ENCODE measurements at places on chromosomes 7 and 10.
A peak's percentile ranks its signal among the peaks of the same experiment; 100 is the strongest.

DNA sequence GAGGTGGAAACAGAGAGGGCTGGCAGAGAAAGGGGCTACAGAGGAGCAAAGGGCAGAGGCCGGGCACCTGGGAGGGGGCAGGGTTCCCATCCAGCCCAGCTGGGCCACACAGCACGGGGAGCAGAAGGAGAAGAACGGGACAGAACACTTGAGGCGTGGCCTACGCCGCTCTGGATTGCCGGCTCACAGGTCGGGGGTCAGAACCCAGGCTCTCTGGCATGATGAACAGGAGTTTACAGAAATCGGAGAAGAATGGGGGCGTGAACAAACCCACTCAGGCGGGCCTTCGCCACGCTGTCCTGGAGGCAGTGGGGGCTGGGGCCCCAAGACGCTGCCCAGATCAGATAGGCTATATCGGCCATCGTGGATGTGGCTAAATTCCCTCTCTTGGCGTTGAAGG is 362.2 kb upstream of the SHH start:
- peak; percentile 24 for DNase-seq

GRCh38 chr10:21523557-21524008 is 1.9 kb downstream of the SKIDA1 start:
- DNase-seq = no peak

DNA sequence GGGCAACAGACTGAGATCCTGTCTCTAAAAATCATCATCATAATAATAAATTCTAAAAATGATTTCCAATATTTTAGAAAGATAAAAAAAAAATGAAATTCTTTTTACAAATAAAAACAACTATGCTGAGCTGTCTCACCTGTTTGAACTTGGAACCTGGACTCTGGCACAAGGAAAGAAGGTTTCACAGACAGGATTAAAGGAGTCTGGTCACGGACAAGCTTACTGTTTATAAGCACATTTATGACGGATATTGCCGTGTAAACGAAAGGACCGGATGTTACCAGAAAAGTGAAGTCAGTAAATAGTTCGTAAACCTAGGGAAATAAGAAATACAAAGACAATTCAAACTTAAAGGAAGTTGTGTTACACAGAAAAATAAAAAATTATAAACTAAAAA is 70.2 kb downstream of the KIAA1549 start:
- DNase-seq = no peak

DNA sequence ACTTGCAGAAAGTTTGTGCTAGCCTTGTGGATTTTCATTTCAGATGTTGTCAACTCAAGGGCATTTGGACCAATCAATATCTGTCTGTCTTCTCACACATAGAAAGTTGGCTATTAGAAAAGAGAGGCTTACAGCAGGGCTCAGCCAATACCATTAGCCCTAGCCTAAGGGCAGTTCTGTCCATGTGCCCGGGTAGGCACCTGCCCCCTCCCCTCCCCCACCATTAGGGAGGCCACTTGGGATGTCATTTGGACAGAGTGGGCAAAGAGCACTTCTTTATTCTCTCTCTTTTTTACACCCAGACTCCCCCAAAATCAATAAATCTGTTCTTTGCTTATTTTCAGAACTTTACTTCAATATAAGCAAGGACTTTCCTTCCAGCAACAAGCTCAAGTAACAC is 188.5 kb upstream of the MKI67 start:
- DNase-seq = no peak

DNA sequence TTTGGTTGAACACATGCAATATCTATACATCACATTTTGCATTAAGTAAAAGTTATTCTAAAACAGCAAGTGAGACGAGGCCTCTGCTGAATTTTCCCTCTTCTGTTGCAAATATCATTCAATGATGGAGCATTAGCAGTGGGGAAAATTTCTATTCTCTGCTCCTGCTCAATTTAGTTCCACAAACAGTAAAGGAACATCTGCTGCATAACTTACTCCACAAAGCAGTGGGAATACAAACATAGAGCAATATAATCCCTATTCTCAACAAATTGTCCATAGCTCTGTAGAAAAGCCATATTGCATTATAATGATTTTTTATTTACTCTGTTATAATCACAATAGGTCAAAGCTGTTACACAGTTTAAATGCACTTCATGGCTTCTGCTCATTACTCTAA is 5.9 kb downstream of the AGR3 start:
- DNase-seq = no peak

DNA sequence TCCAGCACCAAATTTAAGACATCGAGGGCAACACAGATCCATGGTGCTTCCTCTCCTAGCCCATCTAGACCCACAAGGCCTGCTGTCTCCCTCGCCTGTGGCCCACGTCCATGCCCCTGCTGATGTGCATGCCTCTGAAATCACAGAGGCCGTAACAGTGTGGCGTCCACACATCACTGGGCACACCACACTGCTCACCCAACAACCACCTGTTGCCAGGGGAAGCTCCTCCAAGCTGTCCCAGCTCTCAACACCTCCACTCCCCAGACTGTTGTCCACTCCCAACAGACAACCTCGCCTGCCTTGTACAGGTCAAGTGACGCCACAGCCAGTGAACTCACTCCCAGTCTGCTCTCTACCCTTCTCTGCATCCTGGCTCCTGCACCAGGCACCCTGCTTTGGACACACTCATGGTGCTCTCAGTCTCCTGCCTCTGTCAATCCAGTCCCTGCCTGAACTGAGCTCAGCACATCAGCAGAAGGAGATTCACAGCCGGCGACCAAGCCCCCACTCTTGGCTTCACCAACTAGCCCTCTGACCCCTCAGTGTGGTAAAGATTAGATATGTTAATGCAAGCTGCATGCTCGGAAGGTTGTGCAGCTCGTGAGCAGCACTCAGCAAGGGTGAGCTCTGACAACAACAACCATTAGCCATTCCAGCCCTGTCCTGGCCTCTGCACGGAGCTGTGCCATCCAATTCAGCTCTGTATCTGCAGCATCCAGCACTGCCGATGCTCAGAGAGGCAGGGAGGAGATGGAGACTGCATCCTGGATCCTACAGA is 197.0 kb downstream of the TNS3 start:
- no peak for DNase-seq

DNA sequence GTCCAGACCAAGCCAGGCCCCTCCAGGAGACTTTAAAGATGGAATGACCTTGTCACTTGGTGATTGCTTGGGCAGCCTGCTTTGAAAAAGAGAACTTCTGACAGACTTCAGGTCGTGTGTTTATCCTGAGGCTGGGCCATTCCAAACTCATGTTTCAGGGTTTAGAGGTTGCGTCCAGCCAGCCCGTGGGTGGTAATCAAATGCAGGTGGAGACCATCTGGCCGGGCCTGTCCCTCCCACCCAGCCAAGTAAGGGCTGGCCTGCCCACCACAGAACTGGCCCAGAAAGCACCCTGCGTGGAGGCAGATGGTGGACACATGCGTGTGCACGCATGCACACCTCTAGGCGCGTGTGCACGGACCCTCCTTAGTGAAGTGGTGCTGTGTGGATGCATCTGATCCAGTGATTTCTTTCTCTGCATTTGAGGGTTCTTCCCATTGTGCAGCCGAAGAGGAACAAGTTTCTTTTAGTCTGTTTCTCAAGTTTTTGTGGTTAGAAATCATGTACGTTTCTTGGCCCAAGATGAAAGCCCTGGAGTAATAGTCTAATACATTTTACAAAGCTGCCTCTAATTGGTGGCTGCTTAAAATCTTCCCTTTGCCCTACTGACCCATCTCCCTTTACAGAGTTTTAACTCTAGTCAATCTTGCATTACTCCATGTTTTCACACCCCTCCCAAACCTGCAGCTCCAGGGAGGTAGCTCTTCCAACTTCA is 43.0 kb downstream of the SUFU start:
- no peak for DNase-seq

GRCh38 chr7:149125189-149125862 is 798 bp downstream of the ZNF425 start:
- no peak for DNase-seq

GRCh38 chr10:397321-398068 is 262.2 kb downstream of the ZMYND11 start:
- DNase-seq = no peak

GRCh38 chr7:87926581-87927461 is 7.2 kb upstream of the ADAM22 start:
- no peak for DNase-seq

- DNase-seq = no peak
These were observed 4.7 kb upstream of the LOXL4 start for GRCh38 chr10:98272656-98273055.

DNA sequence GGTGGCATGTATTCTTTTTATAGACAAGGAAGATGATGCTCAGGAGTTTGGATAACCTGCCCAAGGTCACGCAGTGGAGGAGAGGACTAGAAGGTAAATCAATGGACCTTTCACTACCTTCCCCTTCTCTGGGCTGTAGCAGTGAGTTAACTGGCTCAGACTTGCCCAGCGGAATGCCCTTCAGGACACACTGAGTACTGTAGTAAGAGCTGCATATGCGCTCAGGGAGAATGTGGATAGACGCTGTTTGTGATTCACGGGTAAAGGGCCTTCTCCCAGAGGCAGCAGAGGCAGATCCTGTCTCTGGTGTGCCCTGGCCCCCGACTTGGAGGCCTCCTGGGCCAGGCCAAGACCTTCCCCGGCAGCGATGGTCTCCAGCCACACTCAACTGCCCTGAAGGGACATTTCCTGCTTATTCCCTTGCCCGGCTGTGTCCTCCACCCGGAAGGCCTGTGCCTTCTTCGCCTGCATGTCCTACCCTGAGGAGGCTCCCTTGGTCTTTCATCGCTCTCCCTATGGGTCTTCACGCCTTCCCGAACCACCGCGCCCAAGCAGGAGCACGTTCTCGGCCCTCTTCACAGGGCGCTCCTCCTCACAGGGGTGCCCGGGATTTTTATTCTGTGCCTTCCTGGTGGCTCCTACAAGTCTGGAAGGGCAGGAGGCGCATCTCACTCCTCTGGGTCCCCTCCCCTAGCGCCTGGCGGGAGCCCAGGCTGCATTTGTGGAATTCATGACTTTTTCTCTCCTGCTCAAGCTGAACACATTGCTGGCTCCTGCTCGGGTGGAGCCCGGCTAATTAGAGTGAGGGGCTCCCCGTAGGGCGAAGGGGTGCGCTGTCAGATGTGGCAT is 1.8 kb upstream of the IKZF1 start:
- DNase-seq = no peak

- DNase-seq = no peak
These were observed 35.5 kb downstream of the ENTPD1 start for GRCh38 chr10:95791425-95791979.

- DNase-seq = no peak
These were observed 3.4 kb upstream of the HTRA1 start for GRCh38 chr10:122457934-122458333.

GRCh38 chr7:6290319-6290741 is 17.9 kb upstream of the CYTH3 start:
- DNase-seq = no peak

- DNase-seq = no peak
These were observed 19.8 kb upstream of the UMAD1 start for GRCh38 chr7:7620644-7621210.

- no peak for DNase-seq
These were observed 237.9 kb downstream of the NEBL start for GRCh38 chr10:20659225-20659624.
